ENCODE measurements at places on chromosomes 7 and 10.
A peak's percentile ranks its signal among the peaks of the same experiment; 100 is the strongest.

GRCh38 chr10:106082865-106083264 is 1081.6 kb downstream of the SORCS1 start:
- H3K27me3 ChIP-seq, result no peaks in the 10 kb centered on the region
- DNase-seq, result no peak

DNA sequence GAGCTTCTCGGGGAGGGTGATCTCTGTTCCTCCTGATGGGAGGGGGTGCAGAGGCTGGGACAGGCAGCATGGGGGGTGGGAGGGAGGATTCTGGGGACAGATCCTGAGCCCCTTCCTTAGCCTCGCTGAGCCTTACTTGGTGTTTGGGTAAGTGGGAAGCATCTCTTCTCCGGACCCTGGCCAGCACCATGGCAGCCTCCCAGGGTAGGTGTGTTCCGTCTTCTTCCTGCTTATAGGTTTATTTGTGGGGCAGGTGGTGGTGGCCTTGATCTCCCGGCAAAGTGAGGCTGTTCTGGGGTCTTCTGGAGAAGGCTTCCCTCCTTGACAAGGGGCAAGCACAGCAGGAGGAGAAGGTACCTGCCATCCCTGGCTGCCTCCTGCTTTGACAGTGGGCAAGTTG is 226.9 kb downstream of the GLRX3 start:
- no peaks in the 10 kb centered on the region for H3K36me3 ChIP-seq
- H3K4me1 ChIP-seq, result no peaks in the 10 kb centered on the region
- no peak overlapping the region for H3K27ac ChIP-seq
- H3K4me3 ChIP-seq, result no peak overlapping the region

GRCh38 chr10:51649064-51649463 is 50.3 kb downstream of the CSTF2T start:
- DNase-seq, result no peak
- H3K4me3 ChIP-seq, result no peak overlapping the region

GRCh38 chr10:24891823-24892222 is 60.6 kb downstream of the PRTFDC1 start:
- no peaks in the 10 kb centered on the region for H3K36me3 ChIP-seq
- no peaks in the 10 kb centered on the region for H3K27me3 ChIP-seq
- no peak overlapping the region for H3K27ac ChIP-seq
- no peak overlapping the region for H3K4me3 ChIP-seq
- no peaks in the 10 kb centered on the region for H3K4me1 ChIP-seq

DNA sequence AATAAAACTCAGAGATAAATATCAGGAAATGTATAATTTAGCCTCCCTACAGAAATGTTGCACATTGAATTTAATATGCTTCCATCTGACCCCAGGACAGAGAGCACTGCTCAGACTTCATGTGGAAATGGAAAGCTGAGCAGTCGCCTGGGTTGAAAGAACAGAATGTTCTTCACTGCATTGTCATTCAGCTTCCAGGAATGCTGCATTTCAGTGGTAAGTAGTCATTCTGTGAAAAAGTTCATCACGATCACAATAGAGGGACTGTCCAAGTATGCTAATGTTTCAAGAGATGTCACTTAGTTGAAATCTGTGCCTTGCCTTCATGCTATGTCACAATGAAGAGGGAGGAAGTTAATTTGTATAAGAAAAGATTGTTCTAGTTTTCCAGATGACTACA is 147.3 kb downstream of the NRCAM start:
- no peaks in the 10 kb centered on the region for H3K36me3 ChIP-seq
- H3K27ac ChIP-seq, result no peak overlapping the region
- no peaks in the 10 kb centered on the region for H3K4me1 ChIP-seq
- no peaks in the 10 kb centered on the region for H3K27me3 ChIP-seq
- no peak for DNase-seq

DNA sequence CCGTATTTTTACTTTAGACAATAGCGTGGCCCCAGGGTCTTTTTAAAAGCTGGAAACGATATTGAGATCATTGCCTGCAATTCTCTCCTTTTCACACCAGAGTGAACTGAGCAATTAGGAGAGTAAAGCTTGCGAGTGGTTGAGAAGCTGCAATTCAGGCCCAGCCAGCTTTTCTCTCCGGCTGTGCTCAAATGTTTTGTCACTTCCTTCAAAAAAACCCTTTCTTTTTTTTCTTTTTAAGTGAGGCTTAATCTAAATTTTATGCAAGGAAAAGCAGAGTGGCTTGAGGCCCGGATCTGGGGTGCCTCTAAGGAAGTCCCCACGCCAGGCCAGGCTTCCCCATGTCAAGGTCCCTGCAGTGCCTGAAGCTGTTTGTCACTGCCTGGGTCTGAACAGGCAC is 433.9 kb downstream of the GLRX3 start:
- no peaks in the 10 kb centered on the region for H3K27me3 ChIP-seq
- no peak overlapping the region for H3K4me3 ChIP-seq
- no peak for DNase-seq
- H3K4me1 ChIP-seq, result no peaks in the 10 kb centered on the region
- no peaks in the 10 kb centered on the region for H3K36me3 ChIP-seq

DNA sequence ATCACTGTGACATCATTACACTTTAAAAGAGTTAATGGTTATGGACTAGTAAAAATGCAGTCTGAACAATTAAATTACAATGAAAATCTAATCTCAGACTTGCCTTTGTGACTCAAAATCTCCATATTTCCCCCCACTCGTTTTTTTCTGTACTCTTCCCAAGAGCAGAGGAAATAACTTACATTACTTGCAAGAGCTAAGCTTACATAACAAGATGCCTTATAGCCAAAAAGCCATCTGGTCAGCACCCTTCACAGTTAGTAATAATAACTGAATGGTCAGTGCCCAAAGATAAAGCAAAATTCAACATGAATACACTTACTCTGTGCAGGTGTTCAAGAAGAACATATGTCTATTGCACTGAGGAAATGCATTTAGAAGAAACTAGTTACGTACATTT is 1381.5 kb upstream of the CELF2 start:
- no peaks in the 10 kb centered on the region for H3K36me3 ChIP-seq
- no peak for DNase-seq
- H3K4me3 ChIP-seq, result no peak overlapping the region
- no peak overlapping the region for H3K27ac ChIP-seq

GRCh38 chr10:117449636-117450035 is 74.4 kb upstream of the PDZD8 start:
- no peak overlapping the region for H3K4me3 ChIP-seq
- H3K27me3 ChIP-seq, result no peaks in the 10 kb centered on the region
- DNase-seq, result no peak
- no peaks in the 10 kb centered on the region for H3K4me1 ChIP-seq

GRCh38 chr10:25125201-25125611 is 49.6 kb upstream of the GPR158 start:
- H3K27ac ChIP-seq, result no peak overlapping the region
- DNase-seq, result no peak
- H3K4me3 ChIP-seq, result no peak overlapping the region
- no peaks in the 10 kb centered on the region for H3K4me1 ChIP-seq

DNA sequence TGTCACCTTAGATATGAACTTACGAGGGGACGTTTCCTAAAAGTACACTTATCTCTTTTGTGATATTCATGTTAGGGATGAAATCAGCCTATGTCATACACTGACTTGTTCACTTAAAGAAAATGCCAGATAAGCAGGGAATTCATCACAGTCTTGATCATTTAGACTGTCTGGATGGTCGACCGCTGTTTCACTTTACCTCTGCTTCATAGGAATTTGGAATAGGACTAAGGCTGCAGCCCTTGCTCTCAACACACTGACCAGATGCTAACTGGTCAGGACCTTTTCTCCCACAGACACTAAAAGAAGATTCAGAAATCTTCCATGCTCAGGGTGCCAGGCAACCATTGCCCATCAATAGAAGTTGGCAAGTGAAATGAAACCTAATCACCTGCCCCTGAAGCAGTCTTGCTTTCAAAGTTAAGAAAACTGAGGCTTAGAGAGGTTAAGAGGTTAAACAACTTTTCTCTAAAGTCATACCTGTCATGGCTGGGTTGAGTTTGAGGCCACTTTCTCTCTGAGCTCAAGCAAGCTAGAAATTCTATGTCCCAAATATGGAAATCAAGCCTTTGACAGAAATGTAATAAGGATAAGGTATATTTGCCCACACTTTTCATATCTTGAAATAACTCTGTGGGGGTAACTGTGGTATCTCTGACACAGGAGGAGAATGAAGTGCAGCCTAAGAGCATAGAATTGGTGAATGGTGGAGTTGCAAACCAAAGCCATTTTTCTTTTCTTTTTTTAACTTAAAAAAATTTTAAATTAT is 77.1 kb downstream of the MAP3K8 start:
- peaks cover 8% of the 10 kb centered on the region for H3K4me1 ChIP-seq
- no peaks in the 10 kb centered on the region for H3K27me3 ChIP-seq
- H3K4me3 ChIP-seq, result no peak overlapping the region
- no peaks in the 10 kb centered on the region for H3K36me3 ChIP-seq

GRCh38 chr7:146375170-146375569 is 258.6 kb downstream of the CNTNAP2 start:
- no peaks in the 10 kb centered on the region for H3K4me1 ChIP-seq
- DNase-seq, result no peak
- H3K27ac ChIP-seq, result no peak overlapping the region
- H3K4me3 ChIP-seq, result no peak overlapping the region
- no peaks in the 10 kb centered on the region for H3K36me3 ChIP-seq
- no peaks in the 10 kb centered on the region for H3K27me3 ChIP-seq

DNA sequence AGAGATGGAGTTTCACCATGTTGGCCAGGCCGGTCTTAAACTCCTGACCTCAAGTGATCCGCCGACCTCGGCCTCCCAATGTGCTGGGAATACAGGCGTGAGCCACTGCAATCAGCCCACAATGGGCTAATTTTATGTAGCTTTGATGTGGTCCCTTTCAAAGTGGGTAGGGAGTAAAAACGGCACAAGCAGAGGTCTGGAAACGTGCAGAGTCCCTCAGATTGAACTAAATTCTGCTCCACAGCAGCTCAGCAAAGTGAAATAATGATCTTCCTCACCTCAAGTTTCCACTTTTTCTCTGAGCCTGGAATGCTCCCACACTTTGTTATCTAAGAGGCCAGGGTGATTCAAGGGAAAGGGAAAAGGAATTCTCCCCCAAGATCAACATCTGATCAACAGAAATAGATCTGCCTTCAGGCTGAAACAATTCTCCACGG is 6.1 kb downstream of the CCDC3 start:
- H3K27me3 ChIP-seq, result no peaks in the 10 kb centered on the region
- no peak overlapping the region for H3K4me3 ChIP-seq
- no peaks in the 10 kb centered on the region for H3K4me1 ChIP-seq
- H3K27ac ChIP-seq, result no peak overlapping the region
- DNase-seq, result no peak

DNA sequence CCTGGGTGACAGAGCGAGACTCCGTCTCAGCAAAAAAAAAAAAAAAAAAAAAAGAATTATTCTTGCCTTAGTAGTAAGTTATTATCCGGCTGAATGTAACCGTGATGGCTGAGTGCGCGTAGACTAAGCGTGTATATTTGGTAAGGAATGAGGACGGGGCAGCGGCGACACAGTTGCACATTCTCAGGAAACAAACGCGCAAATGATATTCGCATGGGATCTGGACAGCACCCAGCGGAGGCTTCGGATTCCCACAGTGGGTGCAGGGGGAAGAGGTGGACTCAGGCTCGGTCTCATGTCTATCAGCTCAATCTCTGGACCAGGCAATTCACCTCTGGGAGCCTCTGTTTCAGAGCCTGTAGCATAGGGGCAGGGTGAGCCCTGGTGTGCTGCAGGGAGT is 29.1 kb downstream of the PAPOLB start:
- H3K36me3 ChIP-seq, result no peaks in the 10 kb centered on the region
- no peak overlapping the region for H3K4me3 ChIP-seq
- H3K4me1 ChIP-seq, result no peaks in the 10 kb centered on the region
- no peak overlapping the region for H3K27ac ChIP-seq
- H3K27me3 ChIP-seq, result peaks cover 40% of the 10 kb centered on the region
- DNase-seq, result no peak

DNA sequence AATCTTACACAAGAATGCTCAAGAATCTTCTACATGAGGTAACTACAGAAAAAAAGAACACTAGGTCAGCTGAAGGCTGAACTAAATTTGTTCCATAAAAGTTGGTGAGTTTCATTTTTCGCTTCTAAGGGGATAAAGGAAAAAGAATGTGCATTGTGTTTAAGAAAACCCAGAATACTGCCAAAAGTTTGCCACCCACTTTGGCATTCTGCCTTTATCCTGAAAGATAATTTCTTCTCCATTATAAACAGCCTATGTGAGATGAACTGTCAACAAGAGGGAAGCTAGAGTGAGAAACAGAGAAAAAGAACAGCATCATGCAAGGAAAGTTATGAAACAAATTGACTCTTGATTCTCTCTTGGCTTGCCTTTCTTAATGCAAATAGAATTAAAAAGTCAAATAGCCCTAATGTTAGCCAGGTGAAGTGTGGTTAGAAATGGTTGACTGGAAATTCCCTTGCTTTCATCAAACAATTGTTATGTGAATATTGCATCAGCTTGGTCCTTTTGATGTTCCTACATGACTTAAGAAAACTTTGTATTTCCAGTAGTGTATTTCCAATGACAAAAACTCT is 25.8 kb downstream of the STEAP1 start:
- peak overlapping the region; percentile 9 for H3K27ac ChIP-seq
- H3K4me1 ChIP-seq, result peaks cover 35% of the 10 kb centered on the region
- H3K27me3 ChIP-seq, result 0 out of 2 replicates have a peak, but pooled peaks cover 3% of the 10 kb centered on the region
- H3K36me3 ChIP-seq, result no peaks in the 10 kb centered on the region

DNA sequence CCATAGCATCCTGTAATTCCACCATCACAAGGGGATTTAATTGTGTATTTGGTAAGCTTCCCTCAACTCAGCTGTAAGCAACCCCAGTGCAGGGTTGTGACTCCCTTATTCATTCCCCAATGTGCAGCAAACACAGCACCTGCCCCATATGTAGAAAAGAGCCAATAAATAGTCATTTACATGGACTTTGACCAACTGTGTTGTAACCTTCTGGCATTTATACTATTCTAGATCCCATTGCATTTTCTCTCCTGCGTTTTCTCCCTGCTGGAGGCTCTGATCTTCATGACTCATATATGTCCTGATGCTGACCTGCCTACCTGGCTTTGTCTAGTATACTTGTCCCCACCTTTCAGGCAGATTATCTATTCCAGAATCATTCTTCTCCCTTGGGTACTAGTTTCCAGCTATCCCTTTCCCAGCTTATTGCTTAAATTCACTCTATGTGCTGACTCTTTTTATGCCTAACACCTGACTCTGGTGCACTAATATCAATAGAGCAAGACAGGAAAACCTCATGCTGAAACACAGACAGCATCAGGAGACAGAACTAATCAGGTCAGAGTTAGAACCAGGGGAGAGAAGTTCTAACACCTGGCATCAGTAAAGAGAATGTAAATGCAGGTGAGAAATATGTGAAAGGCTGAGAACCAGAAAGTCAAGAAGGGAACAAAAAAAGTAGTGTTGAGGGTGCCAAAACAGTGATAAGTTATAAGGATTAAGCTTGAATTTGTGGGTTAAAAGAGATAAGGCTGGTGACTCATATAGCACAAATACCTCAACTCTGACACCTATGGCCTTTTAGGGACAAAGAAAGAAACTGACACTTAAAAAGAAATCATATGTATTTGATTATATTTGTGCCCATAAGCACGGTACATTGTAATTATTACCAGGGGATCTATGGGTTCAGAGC is 402.7 kb downstream of the IPMK start:
- H3K27me3 ChIP-seq, result no peaks in the 10 kb centered on the region
- no peaks in the 10 kb centered on the region for H3K36me3 ChIP-seq
- peak; percentile 48 for DNase-seq
- no peak overlapping the region for H3K4me3 ChIP-seq
